DMS53 (cell line): ENCODE measurements at places on chromosomes 2 and 18.

GRCh38 chr2:133576714-133577113, 8.5 kb upstream of the NCKAP5 start:
- peak; percentile 81 for DNase-seq

DNA sequence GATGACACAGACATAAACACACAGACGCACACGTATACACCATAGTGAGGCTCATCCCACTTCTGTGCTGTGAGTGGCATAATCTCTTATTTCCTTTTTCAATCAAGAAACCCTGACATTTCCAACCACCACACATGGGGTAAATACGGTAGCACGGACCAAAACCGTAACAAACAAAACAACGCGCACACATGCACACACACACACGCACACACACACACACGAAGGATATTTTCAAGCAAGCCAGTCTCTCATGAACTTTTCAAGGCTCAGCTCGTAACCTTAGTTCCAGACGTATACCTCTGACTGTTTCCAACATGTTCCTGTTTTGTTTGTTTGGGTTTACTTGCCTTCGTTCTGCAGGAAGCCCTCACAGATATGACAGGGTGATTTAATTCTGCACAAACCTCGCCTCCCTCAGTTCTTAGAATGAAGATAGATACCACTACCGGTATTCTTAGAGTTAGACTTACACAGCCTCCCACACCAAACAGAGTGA, 119.8 kb downstream of the BCL2 start:
- DNase-seq: peak; percentile 19

- no peak for DNase-seq
Observed at GRCh38 chr2:102768253-102768652, 6.4 kb downstream of the TMEM182 start.

GRCh38 chr2:38516122-38516521, 86.6 kb downstream of the HNRNPLL start:
- DNase-seq: no peak

DNA sequence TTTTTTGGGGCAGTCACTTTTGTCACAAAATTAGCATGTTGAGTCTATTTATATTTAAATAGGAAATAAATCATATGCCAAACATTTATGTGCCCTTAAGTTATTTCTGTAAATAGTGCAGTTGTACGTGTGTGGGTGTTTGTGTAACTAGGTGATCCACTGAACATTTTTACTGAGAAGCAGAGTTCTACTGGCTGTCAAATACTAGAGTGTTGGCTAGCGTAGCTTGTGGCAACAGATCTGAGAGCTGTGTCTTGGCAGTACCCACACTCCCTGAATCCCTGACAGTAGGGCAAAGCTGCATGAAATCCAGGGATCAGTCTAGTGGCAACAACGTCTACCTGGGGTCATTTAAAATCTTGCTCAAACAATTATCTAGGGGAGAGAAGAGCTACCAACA, 273.1 kb upstream of the SLC8A1 start:
- DNase-seq: no peak

GRCh38 chr2:128799730-128800129, 481.1 kb upstream of the HS6ST1 start:
- DNase-seq: no peak

DNA sequence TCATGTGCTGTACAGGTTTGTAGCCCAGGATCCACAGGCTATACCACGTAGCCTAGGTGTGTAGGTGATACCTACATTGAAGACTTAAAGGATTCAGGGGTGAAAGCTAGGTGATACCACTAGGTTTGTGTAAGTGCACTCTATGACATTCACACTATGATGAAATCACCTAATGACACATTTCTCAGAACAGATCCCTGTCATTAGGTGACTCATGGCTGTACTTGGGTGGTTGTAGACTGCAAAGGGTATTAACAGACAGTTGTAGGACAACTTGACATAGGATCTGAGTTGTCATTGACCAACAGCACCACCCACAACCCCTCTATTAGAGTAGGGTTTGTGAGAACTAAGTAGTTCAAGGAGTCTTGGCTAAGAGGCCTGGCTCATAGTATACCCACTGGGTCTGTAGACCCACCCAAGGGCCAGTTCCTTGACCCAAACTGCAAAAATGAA, 27.7 kb upstream of the SMCHD1 start:
- peak; percentile 66 for DNase-seq

DNA sequence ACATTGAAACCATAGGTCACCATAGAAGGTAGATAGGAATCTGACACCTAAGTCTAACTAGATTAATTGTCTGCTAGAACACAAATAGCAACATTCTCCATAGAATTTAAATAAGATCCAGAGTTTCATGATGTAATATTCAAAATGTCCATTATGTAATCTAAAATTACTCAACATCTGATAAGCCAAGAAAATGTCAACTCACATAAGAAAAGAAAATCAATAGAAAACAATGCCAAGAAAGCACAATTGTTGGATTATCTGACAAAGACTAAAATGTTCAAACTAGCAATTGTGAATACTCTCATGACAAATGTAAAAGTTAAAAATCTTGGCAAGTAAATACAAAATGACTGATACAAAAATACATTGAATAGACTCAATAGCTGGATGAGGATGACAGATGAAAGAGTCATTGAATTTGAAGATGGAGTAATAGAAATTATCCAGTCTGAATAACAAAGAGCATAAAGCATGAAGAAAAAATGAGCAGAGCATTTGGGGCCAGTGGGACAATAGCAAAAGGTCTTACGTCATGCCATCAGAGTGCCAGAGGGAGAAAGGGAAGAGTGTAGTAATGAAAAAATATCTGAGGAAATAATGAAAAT, 358.6 kb downstream of the METTL4 start:
- no peak for DNase-seq

DNA sequence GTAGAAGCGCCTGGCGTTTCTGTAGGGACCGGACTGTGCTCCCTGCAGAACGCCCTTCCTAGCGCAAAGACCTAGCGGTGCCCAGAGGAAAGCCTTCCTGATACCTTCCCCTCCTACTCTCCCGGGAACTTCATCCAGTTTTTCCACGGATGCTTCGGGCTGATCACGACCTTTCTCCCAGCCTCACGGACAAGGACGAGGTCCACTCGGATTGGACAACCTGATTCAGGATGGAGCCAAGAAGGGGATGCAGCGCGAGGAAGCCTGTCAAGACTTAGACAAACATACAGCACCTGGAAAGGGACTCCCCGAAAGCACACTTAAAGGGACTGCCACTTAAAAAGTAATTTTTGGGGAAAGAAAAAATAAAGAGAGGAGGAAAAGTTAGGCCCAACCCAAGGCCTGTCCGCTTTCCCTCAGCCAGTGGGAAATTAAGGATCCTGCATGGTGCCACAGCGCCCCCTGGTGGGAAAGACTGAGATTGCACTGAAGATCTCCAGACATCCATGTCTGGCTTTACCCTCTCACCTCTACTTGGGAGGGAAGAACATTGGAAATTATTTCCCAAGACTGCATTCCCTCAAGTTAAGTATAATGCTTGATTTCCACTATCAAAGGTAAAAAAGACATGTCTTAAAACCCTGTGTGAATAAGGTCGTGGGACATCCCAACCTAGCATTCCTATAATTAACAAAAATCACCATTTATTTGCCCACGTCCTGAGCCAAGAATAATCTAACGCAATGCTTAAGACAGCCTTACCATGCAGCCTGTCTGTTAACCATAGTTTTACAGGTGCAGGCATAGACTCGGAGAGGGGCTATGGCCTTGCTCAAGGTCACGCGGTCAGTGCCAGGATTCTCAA, 13.4 kb upstream of the COPS8 start:
- peak; percentile 86 for DNase-seq

GRCh38 chr2:228798458-228799207, 472.5 kb downstream of the PID1 start:
- DNase-seq: no peak

DNA sequence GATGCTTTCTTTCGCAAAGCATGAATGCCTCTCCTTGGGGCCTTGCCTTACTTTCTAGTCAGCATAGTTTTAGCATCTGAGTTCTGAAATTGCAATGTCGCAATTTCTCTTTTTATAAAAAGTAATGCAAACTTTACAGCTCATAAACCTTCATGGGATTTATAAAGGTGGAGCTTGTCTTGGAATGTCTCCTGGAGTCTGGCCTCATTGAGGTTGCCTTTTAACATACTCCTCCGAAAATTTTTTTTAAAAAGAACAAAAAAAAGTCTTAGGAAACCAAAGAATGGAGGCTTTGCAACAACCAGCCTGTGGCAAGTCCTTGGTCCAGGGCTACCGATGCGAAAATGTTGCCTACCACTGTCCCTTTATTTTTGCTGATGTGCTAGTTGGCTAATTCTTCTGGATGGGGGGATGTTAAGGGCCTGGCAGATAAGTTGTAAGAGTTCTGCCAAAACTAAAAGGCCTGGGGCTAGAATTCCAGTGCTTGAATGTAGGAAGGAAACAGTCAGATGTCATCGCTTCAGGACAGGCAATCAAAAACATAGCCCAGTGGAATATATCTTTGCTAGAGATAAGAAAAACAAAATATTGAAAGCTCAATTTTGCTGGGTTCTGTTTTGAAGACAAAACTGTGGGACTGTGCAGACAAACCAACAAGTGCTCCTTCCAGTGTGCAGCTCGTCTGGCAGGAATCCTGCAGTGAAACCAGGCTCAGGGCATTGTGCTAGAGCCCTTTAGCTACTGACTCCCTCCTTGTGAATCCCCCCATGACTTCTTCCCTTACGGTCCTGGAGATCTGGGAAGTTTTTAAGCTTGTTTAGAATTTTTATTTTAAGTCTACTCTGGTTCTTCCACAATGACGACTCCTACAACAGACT, 213.0 kb downstream of the PIEZO2 start:
- no peak for DNase-seq
